ENCODE measurements at places on chromosomes 2 and 18. TPM values are rescaled to one million over a fixed set of nuclear protein-coding genes. Genes with fewer than 3 reads are reported as not detected.
A peak's percentile ranks its signal among the peaks of the same experiment; 100 is the strongest.

Gene SLC9A2
- not detected for total RNA-seq

Gene DSG1
- total RNA-seq, result not detected

Gene CDH2
- 0.07 TPM for total RNA-seq

Gene CXCR1
- not detected for total RNA-seq

Gene SOCS6
- total RNA-seq, result 3.3 TPM

DNA sequence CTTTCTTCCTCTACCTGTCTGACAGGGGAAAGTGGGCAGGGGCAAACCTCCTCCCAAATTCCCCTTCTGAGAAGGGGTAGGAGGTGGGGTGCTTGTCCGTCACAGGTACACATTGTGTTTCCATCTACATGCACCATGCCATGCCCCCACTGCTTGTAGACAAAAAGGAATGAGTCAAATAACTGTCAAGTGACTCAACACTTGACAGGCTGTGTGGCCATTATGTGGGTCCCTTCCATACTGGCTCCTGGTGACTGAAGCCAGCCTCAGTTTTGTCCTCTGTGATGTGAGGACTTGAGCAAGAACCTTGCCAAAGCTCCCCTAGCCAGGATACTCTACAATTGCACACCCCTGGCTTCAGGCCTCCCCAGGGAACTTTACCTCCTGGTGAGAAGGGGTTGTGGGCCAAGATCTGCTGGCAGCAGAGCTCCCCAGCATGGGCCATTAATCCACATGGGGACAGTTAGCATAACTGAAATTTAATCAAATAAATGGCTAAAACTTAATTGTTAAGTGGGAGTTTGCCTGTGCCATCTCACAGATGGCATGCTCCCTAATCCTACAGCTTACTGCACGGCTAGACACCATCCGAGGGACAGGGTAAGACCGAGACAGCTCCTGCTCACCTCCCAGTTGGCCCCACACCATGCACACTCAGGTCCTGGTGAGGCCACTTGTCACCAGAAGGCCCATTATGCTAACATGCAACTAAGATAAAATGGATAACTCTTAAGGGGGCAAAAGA, 140.2 kb downstream of the BCL11A start:
- H3K27me3 ChIP-seq, result peaks cover 4% of the 10 kb centered on the region
- no peaks in the 10 kb centered on the region for H3K4me1 ChIP-seq
- no peaks in the 10 kb centered on the region for H3K36me3 ChIP-seq
- H3K4me3 ChIP-seq, result no peak overlapping the region
- no peak for DNase-seq

DNA sequence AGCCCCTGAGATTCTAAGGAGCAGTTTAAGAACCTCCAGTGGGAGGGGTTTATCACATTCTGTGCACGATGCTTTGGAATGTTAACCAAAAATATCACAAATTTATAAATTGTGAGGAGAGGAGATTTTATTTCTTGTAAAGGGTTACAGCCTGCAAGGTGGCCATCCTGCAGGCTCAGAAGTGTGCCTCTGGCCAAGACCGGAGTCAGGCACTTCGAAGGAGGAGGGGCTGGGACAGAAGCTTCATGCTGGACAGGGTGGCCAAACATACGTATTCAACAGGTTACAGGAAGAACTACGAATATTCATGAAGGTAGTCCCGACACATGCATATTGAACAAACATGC, 144.1 kb upstream of the NCK2 start:
- H3K27ac ChIP-seq, result no peak overlapping the region
- no peaks in the 10 kb centered on the region for H3K36me3 ChIP-seq
- H3K4me1 ChIP-seq, result peaks cover 2% of the 10 kb centered on the region
- no peak overlapping the region for H3K4me3 ChIP-seq

DNA sequence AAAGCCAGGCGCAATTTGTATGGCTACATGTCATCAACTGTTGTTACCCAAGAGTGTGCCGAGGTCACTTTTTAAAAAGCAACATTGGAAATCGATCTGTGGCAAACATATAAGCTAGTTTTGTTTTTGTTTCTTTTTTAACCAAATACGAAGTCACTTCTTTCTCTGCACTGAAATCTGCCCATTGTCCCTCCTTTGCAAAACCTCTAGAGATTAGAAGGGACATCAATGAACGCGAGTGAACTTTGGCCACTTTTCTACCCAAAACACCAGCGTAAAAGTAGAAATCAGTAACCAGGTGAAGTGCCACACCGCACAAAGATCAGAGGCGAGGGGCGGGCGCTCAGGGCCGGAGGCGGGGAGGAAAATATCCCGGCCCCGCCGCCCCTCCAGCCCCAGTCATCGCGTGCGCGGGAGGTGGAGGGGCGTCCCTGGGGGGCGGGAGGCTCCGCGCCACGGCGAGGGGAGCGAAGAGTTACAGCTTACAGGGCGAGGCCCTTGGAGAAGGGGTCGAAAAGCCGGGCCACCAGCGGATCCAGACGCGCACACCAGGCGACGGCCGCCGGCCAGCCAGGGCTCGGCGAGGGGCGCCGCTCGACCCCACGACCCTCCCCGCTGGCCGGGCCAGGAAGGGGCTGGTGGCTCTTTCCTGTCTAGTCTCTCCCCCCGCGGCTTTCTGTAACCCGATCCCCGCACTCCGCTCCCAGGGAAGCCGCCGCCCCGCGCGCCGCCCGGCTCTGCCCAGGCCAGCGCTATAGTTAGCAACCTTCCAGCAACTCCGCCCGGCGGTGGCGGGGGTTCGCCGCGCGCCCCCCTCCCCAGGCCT, 993 bp downstream of the RBMS1 start:
- peak overlapping the region; percentile 90 for H3K27ac ChIP-seq
- peaks cover 11% of the 10 kb centered on the region for H3K27me3 ChIP-seq
- peaks cover 1% of the 10 kb centered on the region for H3K36me3 ChIP-seq

GRCh38 chr2:28108143-28108542, 217.6 kb downstream of the BABAM2 start:
- H3K4me1 ChIP-seq, result peaks cover 2% of the 10 kb centered on the region
- no peaks in the 10 kb centered on the region for H3K27me3 ChIP-seq
- DNase-seq, result no peak
- H3K36me3 ChIP-seq, result no peaks in the 10 kb centered on the region
- H3K27ac ChIP-seq, result no peak overlapping the region

GRCh38 chr2:204560902-204561301, 15.6 kb downstream of the PARD3B start:
- DNase-seq, result no peak
- H3K27ac ChIP-seq, result no peak overlapping the region
- no peaks in the 10 kb centered on the region for H3K4me1 ChIP-seq
- peaks cover 7% of the 10 kb centered on the region for H3K27me3 ChIP-seq

GRCh38 chr2:71933467-71934319, 214.0 kb downstream of the CYP26B1 start:
- no peaks in the 10 kb centered on the region for H3K36me3 ChIP-seq
- H3K27me3 ChIP-seq, result peaks cover under 1% of the 10 kb centered on the region
- no peak for DNase-seq
- no peak overlapping the region for H3K4me3 ChIP-seq

DNA sequence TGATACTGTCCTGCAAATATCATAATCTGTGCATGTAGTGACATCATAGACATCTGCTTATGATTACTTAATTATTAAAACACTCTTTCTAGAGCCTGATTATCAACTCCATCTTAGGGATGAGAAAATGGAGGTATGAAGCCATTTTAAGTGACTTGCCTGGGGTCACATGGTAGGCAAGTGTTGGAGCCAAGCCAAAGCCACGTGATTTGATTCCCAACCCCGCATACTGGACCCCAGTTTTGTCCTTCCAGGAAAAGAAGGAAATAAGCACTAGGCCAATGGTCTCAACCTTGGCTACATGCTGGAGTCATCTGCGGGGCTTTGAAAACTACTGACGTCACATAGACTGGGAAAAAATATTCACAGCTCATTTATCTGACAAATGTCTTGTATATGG, 19.6 kb upstream of the SEH1L start:
- H3K27ac ChIP-seq, result no peak overlapping the region
- no peak overlapping the region for H3K4me3 ChIP-seq
- H3K36me3 ChIP-seq, result no peaks in the 10 kb centered on the region
- peaks cover 8% of the 10 kb centered on the region for H3K27me3 ChIP-seq
- DNase-seq, result no peak
- no peaks in the 10 kb centered on the region for H3K4me1 ChIP-seq

DNA sequence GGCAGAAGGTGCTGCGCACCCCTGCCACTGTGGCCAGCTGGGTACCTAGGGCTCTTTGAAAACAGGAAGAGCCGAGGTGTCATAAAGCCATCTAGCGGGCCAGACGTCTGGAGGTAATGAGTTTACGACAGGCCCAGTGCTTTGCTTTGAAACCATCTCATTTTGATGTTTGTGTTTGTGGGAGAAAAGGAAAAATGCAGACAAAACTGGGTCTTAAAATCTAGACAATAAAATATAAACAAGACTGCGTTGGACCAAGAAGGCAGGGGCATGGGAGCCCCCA, 3.2 kb downstream of the HOXD9 start:
- H3K27me3 ChIP-seq, result peaks cover 68% of the 10 kb centered on the region
- peaks cover 7% of the 10 kb centered on the region for H3K4me1 ChIP-seq
- no peak for DNase-seq
- no peak overlapping the region for H3K27ac ChIP-seq

DNA sequence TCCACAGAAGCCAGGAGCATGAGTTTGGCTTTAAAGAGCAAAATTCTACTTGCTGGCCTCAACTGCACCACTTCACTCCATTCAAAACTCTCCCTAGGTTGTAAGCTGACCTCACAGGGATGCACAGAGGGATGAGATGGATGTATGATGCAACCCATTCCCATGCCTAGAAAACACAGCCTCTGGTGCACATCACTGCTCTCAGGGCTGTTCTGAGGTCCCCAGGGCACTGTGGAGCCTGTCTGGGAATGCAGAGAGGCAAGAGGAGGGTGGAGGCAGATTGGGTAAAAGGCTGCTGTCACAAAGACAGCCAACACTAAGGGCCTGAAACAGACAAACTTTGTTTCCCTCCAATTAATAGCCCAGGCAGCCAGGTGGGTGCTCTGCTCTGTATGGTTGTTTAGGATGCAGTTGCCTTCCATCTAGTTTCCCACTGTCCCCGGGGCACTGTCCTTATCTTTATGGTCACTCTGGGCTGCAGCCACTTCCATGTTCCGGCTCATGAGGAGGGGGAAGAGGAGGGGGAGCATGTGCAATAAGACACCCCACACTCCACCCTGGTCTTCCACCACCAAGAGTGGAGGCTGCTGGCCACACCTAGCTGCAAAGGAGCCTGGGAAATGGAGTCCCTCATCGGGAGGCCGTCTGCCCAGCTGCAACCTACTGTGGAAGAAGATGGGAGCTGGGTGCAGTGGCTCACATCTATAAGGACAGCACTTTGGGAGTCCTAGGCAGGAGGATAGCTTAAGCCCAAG, 7.0 kb downstream of the GPR45 start:
- no peak overlapping the region for H3K27ac ChIP-seq
- no peak overlapping the region for H3K4me3 ChIP-seq
- H3K27me3 ChIP-seq, result no peaks in the 10 kb centered on the region
- H3K4me1 ChIP-seq, result no peaks in the 10 kb centered on the region
- H3K36me3 ChIP-seq, result no peaks in the 10 kb centered on the region

DNA sequence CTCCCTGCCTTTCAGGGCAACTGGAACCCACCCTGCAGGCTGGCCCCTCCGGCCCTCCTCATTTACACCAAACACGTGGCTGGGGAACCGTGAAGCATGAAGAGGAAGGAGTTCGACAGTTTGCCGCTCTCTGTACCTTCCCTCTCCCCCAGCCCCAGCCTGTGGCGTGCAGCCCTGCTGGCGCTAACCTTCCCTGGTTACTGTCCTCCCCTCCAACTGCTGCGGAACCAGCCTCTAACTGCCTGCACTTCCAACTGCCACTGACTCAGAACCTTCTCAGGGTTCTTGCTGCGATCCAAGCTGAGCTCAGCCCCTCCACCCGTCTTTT, 19.2 kb upstream of the GNAL start:
- no peak overlapping the region for H3K27ac ChIP-seq
- DNase-seq, result no peak
- no peak overlapping the region for H3K4me3 ChIP-seq
- H3K27me3 ChIP-seq, result no peaks in the 10 kb centered on the region

DNA sequence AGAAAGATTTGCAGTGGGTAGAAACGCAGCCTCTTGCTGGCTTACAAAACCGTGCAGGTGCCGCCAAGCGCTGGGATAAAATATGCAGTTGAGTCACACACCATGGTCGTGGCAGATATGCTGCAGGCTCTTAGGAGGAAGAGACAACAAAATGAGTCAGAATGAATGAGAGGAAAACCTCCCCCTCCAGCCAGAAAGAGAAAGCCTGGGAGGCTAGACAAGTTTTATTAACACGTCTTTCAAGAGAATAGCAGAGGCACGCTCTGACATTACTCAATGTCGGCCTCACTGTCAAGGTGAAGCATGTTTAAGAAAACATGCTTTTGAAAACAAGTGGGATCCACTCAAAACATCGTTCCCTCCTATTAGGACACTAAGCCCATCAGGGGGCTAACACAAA, 37.1 kb upstream of the ZCCHC2 start:
- no peak for DNase-seq
- H3K27me3 ChIP-seq, result peaks cover 19% of the 10 kb centered on the region
- no peak overlapping the region for H3K4me3 ChIP-seq
- no peaks in the 10 kb centered on the region for H3K36me3 ChIP-seq
- no peak overlapping the region for H3K27ac ChIP-seq

GRCh38 chr2:181810823-181811695, 80.5 kb upstream of the ITPRID2 start:
- no peak overlapping the region for H3K27ac ChIP-seq
- no peaks in the 10 kb centered on the region for H3K36me3 ChIP-seq
- H3K27me3 ChIP-seq, result peaks cover 15% of the 10 kb centered on the region
- H3K4me1 ChIP-seq, result peaks cover 12% of the 10 kb centered on the region
- no peak for DNase-seq

DNA sequence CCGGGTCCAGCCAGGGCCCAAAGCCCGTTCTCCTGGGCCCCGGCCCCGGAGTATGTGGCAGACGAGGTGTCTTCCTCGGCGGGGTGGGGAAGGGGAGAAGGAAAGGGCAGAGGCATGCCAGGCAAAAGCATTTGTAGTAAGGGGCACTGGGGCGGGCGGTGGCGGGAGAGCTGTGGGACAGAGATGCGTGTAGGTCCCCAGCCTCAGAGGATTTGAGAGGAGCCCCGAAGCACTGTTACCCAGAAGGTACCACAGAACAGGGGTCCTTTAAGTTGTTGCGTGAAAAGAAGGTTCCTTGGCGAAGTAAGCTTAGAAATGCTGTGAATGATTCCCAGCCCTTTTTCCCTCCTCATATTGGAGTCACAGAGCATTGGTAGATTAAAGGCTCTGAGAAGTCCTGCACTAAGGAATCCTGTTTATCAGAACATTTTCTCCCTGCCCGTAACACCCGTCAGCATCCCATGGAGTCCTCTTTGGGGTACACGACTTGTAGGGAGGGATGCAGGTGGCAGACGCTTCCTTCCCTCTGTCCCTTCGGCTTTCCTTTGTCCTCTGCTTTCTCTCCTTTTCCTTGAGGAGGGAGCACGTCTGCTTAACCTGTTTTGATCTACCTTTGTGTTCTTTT, 12.5 kb downstream of the GAREM2 start:
- peak overlapping the region; percentile 83 for H3K4me3 ChIP-seq
- H3K4me1 ChIP-seq, result peaks cover 13% of the 10 kb centered on the region
- no peaks in the 10 kb centered on the region for H3K36me3 ChIP-seq
